Renal cortical epithelial cell (primary cell): ENCODE measurements at places on chromosomes 7 and 10.
A peak's percentile ranks its signal among the peaks of the same experiment; 100 is the strongest.

DNA sequence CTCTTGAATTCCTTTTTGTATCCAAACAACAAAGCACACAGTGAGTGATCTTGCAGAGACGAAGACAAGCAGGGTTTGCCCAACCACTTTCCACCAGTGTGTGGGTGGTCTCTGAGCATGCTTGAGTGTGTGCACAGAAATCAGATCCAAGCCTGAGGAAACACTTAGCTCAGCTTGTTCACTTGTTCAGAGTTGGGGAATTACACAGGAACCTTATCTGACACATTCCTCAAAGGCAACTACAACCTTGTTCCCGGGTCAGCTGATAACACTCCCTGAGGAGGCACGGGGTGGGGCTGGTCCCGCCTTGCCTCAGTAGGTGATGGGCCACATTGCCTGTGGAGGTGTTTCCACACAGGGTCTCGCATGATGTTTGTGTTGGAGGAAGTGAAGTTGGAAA is 216.9 kb downstream of the DYNC1I1 start:
- DNase-seq: no peak

DNA sequence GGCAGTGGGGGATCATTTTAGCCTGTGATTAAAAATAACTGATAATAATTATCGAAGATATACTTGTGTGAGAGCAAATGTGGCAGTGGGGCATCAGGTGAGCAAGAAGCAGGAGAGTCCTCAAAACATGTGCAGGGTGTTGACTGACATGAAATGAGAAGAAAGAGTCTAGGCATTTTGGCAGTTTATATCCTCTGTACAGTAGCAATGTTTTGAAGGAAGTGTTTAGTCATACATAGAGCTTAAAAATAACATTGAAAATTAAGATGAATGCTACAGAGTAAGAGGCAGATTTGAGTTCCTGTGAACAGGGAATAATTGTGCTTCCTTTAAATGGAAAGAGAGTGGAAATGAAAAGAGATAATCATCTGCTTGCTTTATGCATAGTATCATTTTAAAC is 47.4 kb downstream of the VPS50 start:
- no peak for DNase-seq

GRCh38 chr7:132377015-132377414 is 199.3 kb downstream of the PLXNA4 start:
- DNase-seq: no peak

DNA sequence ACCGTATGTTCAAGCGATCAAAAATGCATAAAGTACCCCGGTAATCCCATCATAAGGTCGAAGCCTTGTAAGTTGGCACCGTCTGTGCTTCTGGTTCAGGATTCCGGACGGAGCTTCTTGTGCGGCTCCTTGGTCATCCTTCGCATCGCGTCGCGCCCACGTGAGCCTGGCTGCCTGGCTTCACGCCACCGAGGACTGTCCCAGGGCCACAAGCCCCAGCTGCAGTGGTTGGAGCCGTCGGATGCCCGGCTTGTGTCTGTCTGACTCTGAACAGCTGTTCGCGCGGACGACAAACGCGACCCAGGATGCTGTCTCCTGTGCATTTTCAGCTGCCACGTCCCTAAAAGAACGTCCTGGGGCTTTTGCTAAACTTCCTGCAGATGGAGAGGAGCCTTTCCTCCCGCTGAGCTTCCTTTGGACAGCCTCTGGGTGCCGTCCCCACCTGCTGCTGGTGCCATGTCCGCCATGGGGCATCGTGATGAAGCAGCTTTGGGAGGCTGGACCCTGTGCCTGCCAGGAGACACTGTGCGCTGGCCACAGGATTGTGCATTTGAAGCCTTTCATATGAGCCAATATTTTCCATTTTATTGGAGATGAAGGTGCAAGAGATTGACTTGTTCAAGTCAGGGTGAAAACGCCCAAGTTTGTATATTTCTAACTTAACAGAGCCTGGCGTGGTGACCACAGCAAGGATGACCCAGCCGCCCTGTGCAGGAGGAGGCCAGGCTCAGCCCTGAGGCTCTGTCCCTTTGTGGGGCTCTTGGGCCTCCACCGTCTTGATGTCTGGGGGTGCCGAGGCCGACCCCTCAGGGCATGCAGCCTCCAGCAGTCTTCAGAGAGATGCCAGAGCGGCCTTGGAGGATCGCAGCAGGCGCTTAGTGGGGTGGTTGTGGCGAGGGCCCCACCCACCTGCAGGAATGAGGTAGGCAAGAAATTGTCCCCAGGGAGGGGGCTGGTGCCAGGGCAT is 6.7 kb upstream of the JAKMIP3 start:
- no peak for DNase-seq

DNA sequence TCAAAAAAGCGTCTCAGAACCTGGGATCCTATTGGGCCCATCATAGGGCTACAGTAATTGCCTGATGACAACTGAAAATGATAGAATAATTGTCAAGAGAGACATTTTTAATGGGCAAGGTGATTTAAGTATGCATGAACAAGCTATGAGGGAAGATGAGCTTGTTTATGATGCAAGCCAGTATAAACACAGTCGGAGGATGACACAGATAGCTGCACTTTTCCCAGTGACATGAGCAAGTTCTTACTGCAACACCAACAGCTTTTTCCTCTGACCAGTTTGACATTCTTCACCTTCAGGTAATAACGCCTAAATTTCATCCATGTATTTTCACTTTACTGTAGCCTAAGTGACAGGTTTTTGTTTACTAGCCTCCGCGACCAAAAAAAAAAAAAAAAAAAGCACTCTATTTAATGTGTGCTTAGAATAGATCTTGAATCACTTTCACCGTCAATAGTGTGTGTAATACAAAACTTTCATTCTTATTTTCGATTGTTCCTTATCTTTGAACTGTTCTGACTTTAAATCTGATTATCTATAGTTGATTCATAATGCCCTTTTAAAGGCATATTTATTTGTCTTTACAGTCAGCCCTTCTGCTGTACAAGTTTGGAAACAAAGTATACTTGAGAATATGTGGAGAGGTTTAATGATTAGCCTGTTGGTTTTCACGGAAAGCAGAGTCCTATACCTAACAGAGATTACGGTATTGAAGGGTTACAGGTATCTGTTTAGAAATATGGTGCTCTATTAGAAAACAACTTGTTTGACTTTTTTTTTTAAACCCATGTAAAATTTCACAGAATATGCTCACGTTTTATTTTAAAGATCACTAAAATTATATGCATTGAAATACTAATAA is 1.7 kb downstream of the FOXP2 start:
- no peak for DNase-seq

- DNase-seq: no peak
Measured at GRCh38 chr7:104984585-104985258, 29.3 kb upstream of the KMT2E start.

DNA sequence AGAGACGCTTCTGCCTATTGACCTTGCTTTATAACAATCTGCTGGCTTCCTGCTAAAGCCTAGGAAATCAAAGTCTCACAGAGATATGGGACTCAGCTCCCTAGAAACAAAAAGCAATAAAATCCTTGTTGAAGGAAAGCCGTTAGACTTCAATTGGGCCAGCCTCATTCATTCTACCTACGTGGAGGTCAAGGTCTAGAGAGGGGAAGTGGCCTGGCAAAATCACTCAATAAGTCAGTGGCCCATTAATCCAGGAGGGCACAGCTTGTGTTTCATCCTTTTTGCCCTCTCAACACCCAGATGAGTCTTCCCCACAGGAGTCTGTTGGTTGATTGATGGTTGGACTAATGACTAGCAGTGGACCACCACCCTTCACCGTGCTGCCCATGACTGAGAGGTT is 40.5 kb upstream of the ACSL5 start:
- DNase-seq: no peak

DNA sequence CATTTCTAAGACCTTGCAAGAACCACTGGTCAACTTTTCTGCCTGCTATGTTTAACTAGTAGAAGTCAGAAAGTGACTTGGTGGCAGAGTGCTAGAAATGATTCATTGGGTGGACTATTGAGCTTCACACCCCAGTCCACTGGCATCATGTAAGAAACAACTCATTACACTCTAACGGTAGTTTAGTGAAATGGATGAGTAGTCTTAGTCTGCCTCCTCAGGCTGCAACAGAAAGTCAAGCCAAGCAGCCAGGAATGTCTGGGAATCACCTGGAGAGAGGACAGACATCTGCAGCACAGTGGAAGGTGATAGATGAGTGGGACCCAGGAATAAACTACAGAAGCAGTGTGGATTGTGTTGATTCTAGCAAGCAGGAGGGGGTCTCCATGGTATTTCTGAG is 125.4 kb downstream of the AUTS2 start:
- peak; percentile 53 for DNase-seq

DNA sequence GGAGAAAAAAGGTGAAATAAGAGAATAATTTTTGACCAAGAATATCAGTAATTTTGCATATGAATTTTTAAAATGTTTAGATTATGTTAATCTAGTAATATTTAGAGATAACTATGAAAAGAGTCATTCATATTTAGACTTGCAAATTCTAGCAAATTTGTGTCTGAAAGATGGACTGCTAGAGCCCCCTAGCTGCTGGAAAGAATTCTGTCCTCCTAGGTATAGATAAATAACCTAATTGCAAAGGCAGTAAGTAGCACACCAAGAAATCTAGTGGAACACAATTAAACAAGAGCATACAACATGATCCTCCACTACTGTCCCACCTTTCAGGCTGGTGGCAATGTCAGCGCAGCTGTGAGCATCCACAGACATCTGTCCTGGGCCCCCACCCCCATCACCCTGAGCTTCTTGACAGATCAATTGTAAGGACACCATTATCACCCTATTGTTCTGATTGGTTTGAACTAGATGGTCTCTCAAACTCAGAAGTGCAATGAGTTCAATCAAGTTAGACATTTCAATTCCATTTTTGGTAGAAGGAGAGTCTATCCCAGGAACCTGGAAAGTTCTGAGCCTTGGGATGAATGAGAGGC is 15.0 kb upstream of the GFRA1 start:
- peak; percentile 66 for DNase-seq

DNA sequence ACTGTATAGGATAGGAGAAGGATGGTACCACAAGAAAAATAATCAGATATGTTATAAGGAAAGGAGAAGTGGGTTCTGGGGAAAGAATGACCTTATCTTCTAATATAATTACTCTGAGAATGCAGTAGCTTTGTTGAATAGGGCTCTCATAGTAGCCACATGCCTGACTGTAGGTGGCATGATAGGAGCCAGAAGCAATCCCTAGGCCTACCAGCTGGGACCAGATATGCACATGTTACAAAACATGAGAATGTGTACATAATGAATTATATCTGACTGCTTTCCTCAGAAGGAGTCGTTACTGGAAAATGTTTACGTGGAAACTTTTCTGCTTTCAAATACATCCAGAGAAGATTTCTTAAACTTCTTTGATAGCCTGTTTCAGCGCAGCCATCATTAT is 53.2 kb upstream of the FAM3C start:
- peak; percentile 26 for DNase-seq

- DNase-seq: peak; percentile 73
Measured at GRCh38 chr10:47438857-47439474, 44.9 kb downstream of the ANXA8 start.

GRCh38 chr7:139072796-139073195 is 36.7 kb downstream of the ZC3HAV1 start:
- DNase-seq: no peak

GRCh38 chr7:121985476-121986030 is 112.6 kb downstream of the PTPRZ1 start:
- no peak for DNase-seq

DNA sequence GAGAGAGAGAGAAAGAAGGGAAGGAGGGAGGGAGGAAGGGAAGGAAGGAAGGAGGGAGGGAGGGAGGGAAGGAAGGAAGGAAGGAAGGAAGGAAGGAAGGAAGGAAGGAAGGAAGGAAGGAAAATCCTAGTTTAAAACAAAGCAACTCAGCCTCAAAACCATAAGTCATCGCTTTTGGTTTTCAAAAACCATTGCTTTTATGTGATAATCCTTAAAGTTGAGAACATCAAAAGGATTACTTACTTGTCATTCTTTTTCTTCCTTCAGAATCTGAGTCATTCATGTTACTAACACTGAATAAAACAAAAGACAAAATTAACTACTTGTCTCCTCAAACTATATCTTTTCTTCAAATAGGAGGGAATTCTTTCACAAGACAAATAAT is 21.6 kb upstream of the PDSS1 start:
- DNase-seq: no peak

DNA sequence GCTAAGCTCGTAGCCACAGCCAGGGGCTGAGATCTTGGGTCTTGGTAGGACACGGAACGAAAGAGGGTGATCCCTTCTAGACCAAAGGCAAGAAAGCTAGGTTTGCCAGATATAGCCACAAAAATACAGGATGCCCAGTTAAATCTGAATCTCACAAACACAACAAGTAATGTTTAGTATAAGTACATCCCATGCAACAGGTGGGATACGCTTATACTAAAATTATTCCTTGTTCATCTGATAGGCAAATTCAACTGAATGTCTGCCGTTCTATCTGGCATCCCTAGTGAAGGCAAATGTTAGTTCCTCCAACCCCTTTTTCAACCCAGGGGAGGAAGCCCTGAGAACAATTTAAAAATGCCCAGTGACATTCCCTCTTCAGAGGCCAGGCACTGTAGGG is 131.1 kb upstream of the MGMT start:
- no peak for DNase-seq

GRCh38 chr7:114481999-114482398 is 67.4 kb downstream of the FOXP2 start:
- peak; percentile 34 for DNase-seq

- DNase-seq: no peak
Measured at GRCh38 chr10:125233726-125234125, 73.4 kb upstream of the CTBP2 start.

- DNase-seq: no peak
Measured at GRCh38 chr7:138247568-138248333, 171.5 kb downstream of the AKR1D1 start.

GRCh38 chr10:122178655-122179054 is 92.4 kb upstream of the BTBD16 start:
- DNase-seq: no peak

GRCh38 chr7:90411510-90411909 is 8.2 kb downstream of the CLDN12 start:
- peak; percentile 87 for DNase-seq

- DNase-seq: no peak
Measured at GRCh38 chr7:122764902-122765301, 62.2 kb upstream of the RNF148 start.

GRCh38 chr10:35452171-35452570 is 115.9 kb downstream of the CCNY start:
- DNase-seq: no peak

GRCh38 chr10:77506517-77507200 is 130.9 kb downstream of the KCNMA1 start:
- DNase-seq: no peak

DNA sequence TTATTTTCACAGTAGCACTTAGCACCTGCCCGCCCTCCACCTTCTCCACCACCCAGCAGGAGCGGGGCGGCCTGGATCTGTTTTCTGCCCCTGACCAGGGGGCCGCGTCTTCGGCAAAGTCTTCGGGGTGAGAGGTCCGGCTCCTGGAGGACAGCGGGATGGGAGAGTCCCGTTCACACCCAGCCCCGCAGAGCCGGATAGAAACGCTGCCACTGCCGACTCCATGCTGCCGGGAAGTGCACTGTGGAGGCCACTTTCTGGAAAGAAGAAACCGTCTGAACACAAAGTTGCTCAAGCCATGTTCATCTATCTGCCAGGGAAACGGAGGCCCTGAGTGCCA is 14.5 kb upstream of the ZNF273 start:
- no peak for DNase-seq

GRCh38 chr7:10934292-10934691 is 39.4 kb upstream of the PHF14 start:
- no peak for DNase-seq

- DNase-seq: no peak
Measured at GRCh38 chr7:124907490-124907889, 22.1 kb downstream of the POT1 start.
